ENCODE measurements at places on chromosomes 6 and 20.

DNA sequence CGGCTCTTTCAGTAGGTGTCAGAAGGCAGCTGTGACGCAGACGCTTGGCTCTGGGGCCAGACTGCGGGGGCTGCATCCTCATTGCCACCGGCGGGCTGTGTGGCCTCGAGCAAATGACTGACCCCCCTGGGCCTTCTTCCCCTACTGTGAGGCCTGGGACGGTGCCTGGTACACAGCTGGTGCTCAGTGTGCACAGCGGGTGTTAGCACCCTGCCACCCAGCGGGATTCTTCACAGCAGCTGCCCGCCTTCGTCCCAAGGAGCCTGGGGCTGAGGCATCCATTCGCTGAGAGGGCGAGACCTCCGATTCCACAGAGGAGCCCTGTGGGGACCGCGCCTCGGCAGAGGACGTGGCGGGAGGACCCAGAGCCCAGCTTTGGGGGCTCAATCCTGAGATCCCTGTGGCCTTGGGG, 10.6 kb downstream of the SLCO4A1 start:
- DNase-seq = no peak

- no peak for DNase-seq
These were observed 71.5 kb downstream of the PSMG4 start for GRCh38 chr6:3330199-3330598.

- DNase-seq = no peak
These were observed 42.8 kb downstream of the METTL24 start for GRCh38 chr6:110315207-110315868.

GRCh38 chr6:170124836-170125235, 166.0 kb downstream of the DLL1 start:
- DNase-seq = no peak

GRCh38 chr6:17972074-17972952, 15.1 kb downstream of the KIF13A start:
- no peak for DNase-seq

- DNase-seq = no peak
These were observed at the start of gene ANKRD66 for GRCh38 chr6:46746696-46747095. Gene ANKRD66 (plus strand): TSS chr6:46746933. CDS start chr6:46751949, 5,016 bp downstream.

DNA sequence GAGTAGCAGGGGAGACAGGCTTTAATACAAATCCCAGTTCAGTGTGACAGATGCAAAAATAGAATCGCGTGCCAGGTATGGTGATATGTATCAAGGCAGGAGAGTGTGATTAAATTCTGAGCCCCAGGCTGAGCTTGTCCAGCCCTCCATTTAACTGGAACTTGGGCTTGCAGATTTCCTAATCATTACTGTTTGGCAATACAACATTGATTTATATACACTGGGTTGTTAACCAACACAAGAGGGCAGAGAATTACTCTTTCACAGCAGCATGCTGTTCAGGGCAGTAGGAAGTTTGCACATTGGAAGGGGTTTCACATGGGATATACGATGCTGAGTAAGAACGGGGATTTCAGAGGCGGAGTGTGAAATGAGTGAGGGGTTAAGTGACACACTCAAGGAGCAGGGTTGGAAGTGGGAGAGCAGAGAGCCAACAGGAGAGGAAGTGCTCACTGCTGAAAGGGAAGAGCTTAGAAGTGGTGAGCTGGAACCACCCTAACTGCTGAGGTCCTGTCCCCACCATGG, 70.8 kb upstream of the ATXN1 start:
- no peak for DNase-seq

GRCh38 chr6:34172961-34173775, 27.3 kb upstream of the GRM4 start:
- DNase-seq = no peak

GRCh38 chr6:31462964-31463870, 34.7 kb upstream of the MICB start:
- peak; percentile 97 for DNase-seq

DNA sequence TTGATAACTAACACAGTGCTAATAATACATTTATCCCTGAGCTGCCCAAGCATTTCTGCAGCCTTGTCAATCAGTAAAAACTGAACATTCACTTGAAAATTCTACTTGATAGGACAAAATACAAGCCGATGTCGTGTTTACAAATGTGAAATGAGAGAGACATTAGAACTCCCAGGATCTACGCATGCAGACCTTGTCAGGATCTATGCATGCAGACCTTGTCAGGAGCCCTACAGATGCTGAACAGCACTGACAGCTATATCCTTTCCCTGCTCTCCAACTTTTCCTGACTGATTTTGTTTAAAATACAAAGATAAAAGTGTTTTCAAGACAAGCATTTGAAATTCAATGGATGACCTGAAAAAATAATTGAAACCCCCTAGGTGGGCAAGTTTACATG, 28.9 kb downstream of the INSM1 start:
- no peak for DNase-seq

GRCh38 chr20:47164140-47164539, 192.4 kb downstream of the ZMYND8 start:
- no peak for DNase-seq

- DNase-seq = no peak
These were observed 177.7 kb downstream of the MRPL14 start for GRCh38 chr6:43949551-43949991.

DNA sequence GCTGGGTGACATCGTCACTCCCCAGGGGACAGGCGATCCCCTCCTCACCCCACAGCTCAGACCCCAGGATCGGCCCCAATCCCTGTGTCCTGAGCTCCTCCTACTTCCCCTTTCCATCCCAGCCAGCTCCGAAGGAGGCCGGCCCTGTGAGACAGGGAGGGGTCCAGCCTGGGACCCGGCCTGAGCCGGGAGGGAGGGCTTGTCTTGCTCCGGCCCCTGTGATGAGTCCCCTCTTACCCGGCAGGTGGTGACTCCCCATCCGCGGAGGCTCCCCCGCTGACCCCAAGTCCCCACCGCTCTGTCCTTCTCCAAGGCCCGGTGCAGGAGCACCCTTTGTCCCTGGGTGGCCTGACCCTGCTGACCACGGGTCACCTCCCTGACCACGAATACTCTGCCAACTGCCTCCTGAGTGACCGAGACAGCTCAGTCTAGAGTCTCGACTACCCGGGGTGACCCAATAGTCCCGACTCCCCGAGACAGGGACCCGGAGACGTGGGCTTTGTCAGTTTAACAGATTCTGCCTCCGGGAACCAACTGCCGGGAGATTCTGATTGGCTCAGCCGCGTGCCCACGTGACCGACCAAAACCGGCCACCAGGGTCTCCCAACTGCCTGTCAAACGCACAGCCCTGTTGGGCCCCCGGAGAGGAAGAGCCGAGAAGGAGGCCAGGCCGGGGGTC, 187.4 kb upstream of the PROKR2 start:
- no peak for DNase-seq

- no peak for DNase-seq
These were observed 518.9 kb upstream of the JARID2 start for GRCh38 chr6:14726816-14727493.

GRCh38 chr6:32174416-32174815, 1.5 kb downstream of the AGPAT1 start:
- DNase-seq = no peak

- no peak for DNase-seq
These were observed 83.5 kb downstream of the WASF1 start for GRCh38 chr6:110095935-110096334.

- DNase-seq = no peak
These were observed 101.1 kb upstream of the EMILIN3 start for GRCh38 chr20:41467690-41468089.

DNA sequence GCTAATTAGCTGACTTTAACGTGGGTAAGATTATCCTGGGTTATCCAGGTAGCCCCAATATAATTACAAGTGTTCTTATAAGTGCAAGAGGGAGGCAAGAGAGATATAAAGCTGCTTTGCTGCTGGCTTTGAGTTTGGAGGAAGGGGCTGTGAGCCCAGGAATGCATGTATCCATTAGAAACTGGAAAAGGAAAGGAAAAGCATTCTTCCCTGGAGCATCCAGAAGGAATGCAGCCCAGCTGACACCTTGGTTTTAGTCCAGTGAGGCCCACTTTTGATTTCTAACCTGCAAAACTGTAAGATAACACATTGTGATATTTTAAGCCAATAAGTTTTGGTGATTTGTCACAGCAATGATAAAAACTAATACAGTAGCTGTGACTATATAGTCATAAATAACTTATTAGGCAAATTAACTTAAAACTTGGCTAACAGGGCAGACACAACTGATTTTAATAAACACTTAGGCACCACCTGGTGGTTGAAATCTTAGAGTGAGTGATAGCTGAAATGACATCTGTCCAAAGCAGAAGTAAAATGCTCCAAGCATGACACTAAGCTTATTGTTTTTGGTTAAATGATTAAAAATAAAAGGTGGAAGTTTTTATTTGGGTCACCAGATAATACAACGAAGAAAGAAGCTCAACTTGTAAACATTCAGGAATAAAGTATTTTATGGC, 35.6 kb downstream of the ADGRF4 start:
- DNase-seq = peak; percentile 22

DNA sequence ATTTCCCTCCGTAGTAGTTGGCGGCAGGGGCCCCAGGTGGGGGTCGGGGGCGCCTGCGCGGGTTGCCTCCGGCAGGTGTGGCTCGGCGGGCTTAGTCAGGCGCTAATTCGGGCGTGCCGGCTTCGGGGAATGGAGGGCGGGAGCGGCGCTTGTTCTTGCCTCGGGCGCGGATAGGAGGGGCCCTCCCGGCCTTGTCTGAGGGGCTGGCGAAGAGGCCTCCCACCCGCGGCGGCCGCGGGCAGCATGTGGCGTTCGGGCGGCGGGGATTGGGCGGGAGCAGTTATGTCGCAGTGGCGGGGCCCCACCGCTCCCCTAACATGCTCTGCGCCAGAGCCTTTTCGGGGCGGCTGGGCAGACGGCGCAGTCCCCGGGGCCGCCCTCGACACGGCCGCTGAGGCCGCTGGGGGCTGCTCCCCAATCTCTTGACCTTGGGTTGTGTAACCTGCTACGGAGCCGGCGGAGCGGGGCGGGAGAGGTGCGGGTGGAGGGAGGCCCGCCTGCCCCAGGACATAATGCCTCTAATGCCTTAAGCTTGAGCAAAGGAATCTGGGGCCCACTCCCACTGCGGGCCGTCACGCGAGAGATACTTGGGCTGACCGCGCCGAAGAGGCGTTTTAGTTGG, 1.1 kb downstream of the AMD1 start:
- peak; percentile 64 for DNase-seq

GRCh38 chr6:20747991-20748390, 213.7 kb downstream of the CDKAL1 start:
- no peak for DNase-seq

DNA sequence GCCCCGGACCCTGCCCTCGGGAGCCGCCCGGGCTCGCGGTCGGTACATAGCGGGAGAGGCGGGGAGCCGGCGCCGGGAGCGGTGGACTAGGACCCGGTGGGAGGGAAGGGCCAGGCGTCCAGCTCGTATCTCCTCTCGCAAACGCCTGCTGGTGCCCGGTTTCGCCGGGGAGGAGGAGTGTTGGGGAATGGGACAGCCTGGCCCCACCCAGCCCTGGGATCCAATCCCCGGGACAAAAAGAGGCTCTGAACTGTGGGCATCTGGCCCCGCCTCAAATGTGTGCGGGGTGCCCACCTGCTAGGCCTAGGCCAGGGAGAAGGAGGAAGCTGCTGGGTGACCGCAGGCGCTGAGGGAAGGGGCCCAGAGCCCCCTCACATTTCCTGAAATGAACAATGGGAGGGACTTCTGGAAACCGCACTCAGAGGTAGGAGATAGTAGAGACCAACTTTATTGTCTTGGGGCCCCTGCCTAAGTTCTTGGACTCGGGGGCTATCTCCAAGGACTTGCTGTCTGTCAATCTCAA, at the start of gene KCNK17:
Gene KCNK17 (minus strand): TSS at position 147 of the 523 bp plus-strand sequence. CDS start 99 bp downstream, at position 48.
- no peak for DNase-seq

Data from CD4-positive, alpha-beta T cell treated with Interleukin-12 subunit alpha and Interleukin-12 subunit beta, for 1 hour (primary cell).